ENCODE measurements at places on chromosomes 12 and 14. TPM values are rescaled to one million over a fixed set of nuclear protein-coding genes. Genes with fewer than 3 reads are reported as not detected.

ARMH4 gene
- total RNA-seq = not detected

NTN4 gene
- total RNA-seq = not detected

CFAP73 gene
- 1.1 TPM for total RNA-seq

STAB2 gene
- total RNA-seq = not detected

TBPL2 gene
- not detected for total RNA-seq

FAM222A gene
- total RNA-seq = 0.53 TPM

TEX22 gene
- total RNA-seq = 1.4 TPM

KITLG gene
- total RNA-seq = 0.14 TPM

SYT1 gene
- not detected for total RNA-seq

KRT85 gene
- not detected for total RNA-seq

- H3K27ac ChIP-seq = no peak overlapping the region
- H3K27me3 ChIP-seq = peaks cover 2% of the 10 kb centered on the region
- peaks cover 23% of the 10 kb centered on the region for H3K4me1 ChIP-seq
- peaks cover 7% of the 10 kb centered on the region for H3K36me3 ChIP-seq
These were observed 2.3 kb upstream of the ITGA5 start for GRCh38 chr12:54421175-54421878.

- no peaks in the 10 kb centered on the region for H3K36me3 ChIP-seq
- peaks cover 33% of the 10 kb centered on the region for H3K27me3 ChIP-seq
- H3K4me1 ChIP-seq = no peaks in the 10 kb centered on the region
- DNase-seq = no peak
These were observed 163.7 kb downstream of the SNAPC1 start for GRCh38 chr14:61925732-61926435.

- H3K36me3 ChIP-seq = no peaks in the 10 kb centered on the region
- no peak overlapping the region for H3K4me3 ChIP-seq
- no peaks in the 10 kb centered on the region for H3K27me3 ChIP-seq
- DNase-seq = no peak
These were observed 15.8 kb upstream of the RASSF8 start for GRCh38 chr12:25942709-25943108.

- no peak for DNase-seq
- no peak overlapping the region for H3K27ac ChIP-seq
- peaks cover 30% of the 10 kb centered on the region for H3K4me1 ChIP-seq
These were observed 322.1 kb upstream of the RGS6 start for GRCh38 chr14:71610149-71610548.

DNA sequence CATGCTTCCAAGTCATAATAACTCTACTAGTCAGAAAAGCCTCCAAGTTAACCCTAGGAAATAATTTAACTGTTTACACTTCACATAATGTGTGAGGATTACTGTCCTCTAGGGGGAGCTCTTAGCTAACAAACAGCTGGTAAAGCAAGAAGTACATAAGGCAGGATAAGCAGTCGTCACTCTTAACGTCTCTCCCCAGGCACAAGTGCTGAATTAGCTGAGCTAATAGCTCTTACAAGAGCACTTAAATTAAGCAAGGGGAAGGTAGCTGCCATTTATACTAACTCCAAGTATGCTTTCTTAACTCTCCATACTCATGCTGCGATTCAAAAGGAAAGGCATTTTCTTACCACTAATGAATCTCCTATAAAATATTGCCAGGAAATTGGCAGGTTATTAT, 79.3 kb upstream of the TSPAN11 start:
- H3K27ac ChIP-seq = no peak overlapping the region
- H3K27me3 ChIP-seq = peaks cover 4% of the 10 kb centered on the region
- DNase-seq = peak; percentile 23
- peaks cover 9% of the 10 kb centered on the region for H3K4me1 ChIP-seq
- H3K4me3 ChIP-seq = no peak overlapping the region

DNA sequence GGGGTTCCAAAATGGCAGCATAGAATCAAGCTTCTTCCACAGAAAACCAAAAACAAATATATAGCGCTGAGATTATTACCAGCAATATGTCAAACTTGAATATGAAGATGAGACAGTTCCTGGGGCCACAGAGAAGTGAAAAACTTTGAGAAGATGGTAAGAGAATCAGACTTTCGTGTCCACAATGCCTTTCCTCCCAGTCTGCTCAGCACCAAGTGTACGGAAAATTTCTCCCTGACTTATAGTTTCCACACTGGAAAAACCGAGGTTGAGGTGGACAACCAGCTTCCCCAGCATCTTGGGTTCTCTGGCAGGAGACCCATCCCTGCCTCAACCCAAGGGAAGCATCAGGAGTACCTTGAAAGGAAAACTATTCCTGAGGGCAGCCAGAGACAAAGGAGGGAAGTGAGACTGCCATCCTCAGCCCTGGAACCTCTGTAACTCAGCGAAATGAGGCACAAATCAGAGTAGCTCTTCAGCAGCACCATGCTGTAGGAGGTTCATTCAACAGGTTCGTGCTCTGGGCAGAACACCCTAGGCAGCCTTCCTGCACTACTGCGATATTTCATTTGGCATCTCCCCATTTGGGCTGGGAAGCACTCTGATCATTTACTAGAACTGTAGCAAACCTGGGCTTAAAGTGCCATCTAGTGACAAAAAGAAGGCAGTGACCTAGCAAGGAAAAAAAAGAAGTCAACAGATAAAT, 52.4 kb upstream of the CAPRIN2 start:
- H3K4me1 ChIP-seq = no peaks in the 10 kb centered on the region
- DNase-seq = peak; percentile 21
- peaks cover 18% of the 10 kb centered on the region for H3K27me3 ChIP-seq
- H3K36me3 ChIP-seq = no peaks in the 10 kb centered on the region
- no peak overlapping the region for H3K4me3 ChIP-seq

GRCh38 chr12:105575235-105575634, 244.7 kb downstream of the C12orf75 start:
- H3K36me3 ChIP-seq = no peaks in the 10 kb centered on the region
- DNase-seq = no peak
- no peak overlapping the region for H3K4me3 ChIP-seq
- no peak overlapping the region for H3K27ac ChIP-seq
- H3K4me1 ChIP-seq = no peaks in the 10 kb centered on the region

- peak overlapping the region; percentile 78 for H3K4me3 ChIP-seq
- no peaks in the 10 kb centered on the region for H3K27me3 ChIP-seq
- peaks cover 61% of the 10 kb centered on the region for H3K4me1 ChIP-seq
- peak; percentile 91 for DNase-seq
- H3K27ac ChIP-seq = peak overlapping the region; percentile 96
- no peaks in the 10 kb centered on the region for H3K36me3 ChIP-seq
These were observed 778 bp downstream of the TCP11L2 start for GRCh38 chr12:106303202-106303820.

DNA sequence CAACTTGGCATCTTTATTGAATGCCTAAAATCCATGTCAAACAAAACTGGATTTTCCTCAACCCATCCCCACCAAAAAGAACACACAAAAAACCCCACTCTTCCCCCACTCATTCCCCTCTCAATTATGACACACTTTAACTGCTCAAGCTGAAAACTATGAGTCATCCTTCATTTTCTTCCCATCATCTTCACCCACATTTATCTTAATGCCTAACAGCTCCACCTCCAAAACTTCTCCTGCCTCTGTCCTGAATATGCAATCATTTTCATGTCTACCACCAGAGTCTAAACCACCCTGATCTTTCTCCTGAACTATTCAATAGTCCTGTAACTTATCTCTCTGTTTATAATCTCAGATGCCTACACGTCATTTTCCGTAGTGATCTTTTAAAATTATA, 239.7 kb downstream of the BCAT1 start:
- DNase-seq = no peak
- no peak overlapping the region for H3K4me3 ChIP-seq
- no peak overlapping the region for H3K27ac ChIP-seq
- H3K27me3 ChIP-seq = peaks cover 7% of the 10 kb centered on the region

DNA sequence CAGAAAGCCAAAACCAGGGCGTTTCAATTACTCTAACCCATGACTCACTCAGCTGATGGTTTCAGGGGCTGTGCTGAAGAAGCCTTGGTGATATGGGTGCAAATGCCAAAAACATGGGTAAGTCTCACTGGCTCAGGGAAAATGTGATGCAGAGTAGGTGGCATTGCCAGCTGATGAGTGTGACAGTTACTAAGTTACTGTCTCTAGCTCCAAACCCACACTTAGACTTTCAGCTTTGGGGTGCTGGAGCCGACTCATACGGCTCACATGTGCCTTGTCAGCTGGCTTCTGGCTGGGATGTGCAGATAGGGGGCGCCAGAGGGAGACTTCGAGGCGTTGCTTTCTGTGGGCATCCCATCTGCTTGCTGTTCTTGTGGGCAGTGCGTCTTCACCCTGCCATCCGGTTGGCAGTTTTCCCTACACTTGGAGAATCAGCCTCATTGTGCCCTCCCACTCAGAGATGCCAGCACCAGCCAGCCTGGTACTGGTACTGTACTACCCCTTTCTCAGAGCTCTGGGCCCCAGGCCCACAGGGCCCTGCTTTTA, 11.1 kb upstream of the KRT7 start:
- H3K4me3 ChIP-seq = no peak overlapping the region
- H3K27ac ChIP-seq = peak overlapping the region; percentile 40
- H3K27me3 ChIP-seq = peaks cover 29% of the 10 kb centered on the region
- no peaks in the 10 kb centered on the region for H3K36me3 ChIP-seq

GRCh38 chr14:59370158-59370742, 94.9 kb downstream of the GPR135 start:
- no peak for DNase-seq
- H3K4me3 ChIP-seq = no peak overlapping the region
- no peaks in the 10 kb centered on the region for H3K27me3 ChIP-seq
- no peak overlapping the region for H3K27ac ChIP-seq
- peaks cover 9% of the 10 kb centered on the region for H3K36me3 ChIP-seq

DNA sequence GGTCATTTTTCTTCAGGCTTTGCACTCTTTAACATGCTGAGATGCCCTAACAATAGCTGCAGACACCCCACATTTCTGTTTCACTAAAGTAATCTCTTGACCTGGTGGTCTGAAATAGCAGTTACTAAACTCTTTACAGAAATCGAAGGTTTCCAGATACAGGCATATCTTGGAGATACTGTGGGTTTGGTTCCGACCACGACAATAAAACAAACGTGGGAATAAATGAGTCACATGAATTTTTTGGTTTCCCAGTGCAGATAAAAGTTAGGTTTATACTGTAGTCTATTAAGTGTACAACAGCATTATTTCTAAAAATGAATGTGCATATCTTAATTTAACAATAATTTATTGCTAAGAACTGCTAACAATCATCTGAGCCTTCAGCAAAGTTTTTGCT, 208.7 kb downstream of the EGLN3 start:
- no peaks in the 10 kb centered on the region for H3K36me3 ChIP-seq
- H3K27ac ChIP-seq = no peak overlapping the region
- H3K4me1 ChIP-seq = no peaks in the 10 kb centered on the region
